Stimulated activated CD8-positive, alpha-beta memory T cell treated with anti-CD3 and anti-CD28 coated beads, Interleukin-2, amount 100 ng/mL, for 48 hours (primary cell): ENCODE measurements at places on chromosomes 3 and 15.
A peak's percentile ranks its signal among the peaks of the same experiment; 100 is the strongest.

DNA sequence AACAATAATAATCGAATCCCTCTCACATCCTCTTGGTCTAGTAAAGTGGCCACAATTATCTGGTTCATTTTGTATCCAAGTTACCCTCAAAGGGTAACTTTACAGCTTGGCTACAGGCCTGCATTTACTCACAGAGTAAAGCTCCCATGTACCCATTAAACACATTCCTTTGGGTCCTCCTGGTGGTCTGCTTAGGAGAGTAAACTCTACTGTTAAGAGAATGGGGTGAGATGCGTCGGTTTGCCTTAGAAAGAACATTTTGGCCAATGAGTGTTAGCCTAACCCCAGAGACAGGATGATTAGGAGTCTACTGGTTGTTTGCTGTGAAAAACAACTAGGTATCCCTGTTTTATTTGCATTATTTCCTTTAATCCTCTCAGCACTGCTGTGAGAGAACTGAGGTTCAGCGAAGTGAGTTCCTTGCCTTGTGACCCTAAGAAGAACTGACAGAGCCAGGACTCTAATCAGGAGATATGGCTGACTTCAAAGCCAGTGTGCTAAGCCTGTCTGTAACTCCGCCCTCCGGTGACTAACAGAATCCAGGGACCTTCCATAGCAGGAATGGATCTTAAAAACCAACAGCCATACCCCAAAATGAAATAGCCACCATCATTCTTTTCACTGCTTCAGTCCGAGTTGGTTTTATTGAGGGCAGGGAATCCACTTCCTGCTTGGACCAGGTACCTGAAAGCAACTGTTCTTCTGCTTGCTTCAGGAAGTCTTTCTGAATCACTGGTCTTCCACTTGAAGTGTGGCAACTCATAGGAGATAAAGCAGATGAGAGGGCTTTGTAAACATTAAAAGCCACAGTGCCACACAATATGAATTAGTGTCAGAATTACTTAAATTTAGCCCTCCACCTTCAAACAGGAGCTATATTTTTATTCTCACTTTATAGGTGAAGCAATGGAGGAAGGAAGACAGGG lies 317.3 kb upstream of the WNT5A start:
- no peak for DNase-seq

DNA sequence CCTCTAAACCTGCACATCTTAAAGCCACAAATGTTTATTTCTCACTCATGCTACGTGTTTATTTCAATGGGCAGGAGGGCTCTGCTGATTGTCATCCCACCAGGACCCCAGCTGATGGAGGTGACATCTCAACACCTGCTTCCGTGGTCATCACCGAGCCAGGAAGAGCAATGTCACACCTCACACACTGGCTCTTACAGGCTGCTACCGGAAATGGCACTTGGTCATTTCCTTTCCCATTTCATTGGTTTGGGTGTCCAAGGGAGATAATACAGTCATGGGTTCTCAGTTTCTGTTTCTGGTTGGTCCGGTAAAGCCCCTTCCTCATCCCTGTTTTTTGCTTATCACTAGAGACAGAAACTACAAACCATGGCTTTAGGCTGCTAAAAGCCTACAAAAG lies 41.9 kb downstream of the ABHD2 start:
- DNase-seq, result peak; percentile 2

- DNase-seq, result no peak
Observed at GRCh38 chr15:69537901-69538300, 85.3 kb downstream of the RPLP1 start.

DNA sequence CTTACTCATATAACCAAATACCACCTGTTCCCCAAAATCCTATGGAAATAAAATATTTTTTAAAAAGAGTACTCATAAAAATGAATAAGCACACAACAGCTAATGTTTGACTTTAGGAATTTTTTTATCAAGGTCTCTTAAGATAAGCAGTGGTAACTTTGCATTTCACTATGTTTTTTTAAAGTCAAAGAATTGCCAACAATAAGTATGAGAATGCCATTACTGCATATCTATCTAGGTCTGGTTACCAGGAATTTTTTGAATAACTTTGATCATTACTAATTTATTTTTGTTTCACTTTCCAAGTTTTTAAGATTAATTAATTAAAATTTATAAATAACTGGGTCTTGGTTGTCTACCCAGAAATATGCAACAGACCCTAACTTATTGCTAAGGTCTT lies 41.5 kb downstream of the PLSCR4 start:
- DNase-seq, result no peak

- DNase-seq, result no peak
Observed at GRCh38 chr3:157938154-157938779, 168.0 kb downstream of the SHOX2 start.

- DNase-seq, result peak; percentile 36
Observed at GRCh38 chr3:13069495-13069894, 3.7 kb downstream of the IQSEC1 start.

DNA sequence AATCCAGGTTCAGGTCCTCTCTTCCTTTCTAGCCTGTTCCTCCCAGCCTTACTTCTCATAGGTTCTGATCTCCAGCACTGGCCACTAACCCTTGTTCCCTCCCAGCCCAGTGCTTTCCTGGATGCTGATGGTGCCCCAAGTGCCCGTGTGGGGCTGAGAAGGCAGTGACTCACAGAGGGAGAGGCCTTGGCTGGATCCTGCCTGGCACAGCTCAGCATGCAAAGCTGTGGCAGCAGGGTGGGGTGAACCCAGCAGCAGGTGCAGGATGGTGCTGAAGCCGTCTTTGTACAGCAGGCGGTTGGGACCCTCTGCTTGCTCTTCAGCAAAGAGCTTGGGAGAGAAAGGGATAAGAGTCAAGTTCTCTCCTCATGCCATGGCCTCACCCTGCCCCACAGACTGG lies 7.6 kb downstream of the LPCAT4 start:
- DNase-seq, result no peak

GRCh38 chr3:184237211-184237610 lies 7.8 kb downstream of the VWA5B2 start:
- DNase-seq, result no peak

GRCh38 chr3:100600181-100601042 lies 9.0 kb upstream of the ADGRG7 start:
- no peak for DNase-seq

DNA sequence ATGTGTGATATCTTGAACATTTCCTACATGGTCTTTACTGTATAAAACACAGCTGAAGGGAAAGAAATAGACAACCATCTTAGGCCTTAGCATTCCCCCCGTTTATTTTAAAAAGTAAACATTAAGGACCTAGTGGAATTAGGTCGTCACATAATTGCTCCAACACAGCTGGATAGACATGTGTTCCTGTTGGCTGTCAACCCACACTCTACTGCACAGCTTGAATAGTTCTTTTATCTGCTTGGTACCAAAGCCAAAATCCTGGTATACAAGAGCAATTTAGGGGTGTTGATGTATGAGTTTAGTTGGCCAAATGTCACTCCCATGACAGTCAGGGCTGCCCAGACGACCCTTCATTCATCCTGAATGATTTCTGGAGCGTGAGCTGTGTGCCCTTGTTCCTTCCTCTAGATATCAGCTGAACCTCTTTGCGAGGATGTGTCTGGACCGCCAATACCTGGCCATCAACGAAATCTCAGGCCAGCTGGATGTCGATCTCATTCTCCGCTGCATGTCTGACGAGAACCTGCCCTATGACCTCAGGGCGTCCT lies 179.7 kb downstream of the ITPR1 start:
- no peak for DNase-seq

DNA sequence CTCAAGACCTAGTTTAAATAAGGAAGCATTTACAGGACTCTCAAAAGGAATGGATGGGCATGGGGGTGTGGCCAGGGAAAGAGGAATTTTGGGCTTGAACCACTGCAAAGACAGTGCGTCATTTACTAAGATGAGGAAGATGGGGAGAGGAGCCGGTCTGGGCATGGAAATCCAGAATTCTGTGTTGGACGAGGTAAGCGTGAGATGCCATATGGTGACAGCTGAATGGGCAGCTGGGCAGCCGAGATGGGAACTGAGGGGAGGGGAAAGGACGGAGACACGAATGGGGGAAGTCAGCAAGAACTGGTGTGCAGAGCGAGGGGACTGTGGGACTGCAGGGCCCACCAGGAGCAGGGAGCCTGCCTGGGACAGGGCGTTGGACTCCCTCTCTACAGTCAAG lies 24.2 kb downstream of the TMEM44 start:
- no peak for DNase-seq

DNA sequence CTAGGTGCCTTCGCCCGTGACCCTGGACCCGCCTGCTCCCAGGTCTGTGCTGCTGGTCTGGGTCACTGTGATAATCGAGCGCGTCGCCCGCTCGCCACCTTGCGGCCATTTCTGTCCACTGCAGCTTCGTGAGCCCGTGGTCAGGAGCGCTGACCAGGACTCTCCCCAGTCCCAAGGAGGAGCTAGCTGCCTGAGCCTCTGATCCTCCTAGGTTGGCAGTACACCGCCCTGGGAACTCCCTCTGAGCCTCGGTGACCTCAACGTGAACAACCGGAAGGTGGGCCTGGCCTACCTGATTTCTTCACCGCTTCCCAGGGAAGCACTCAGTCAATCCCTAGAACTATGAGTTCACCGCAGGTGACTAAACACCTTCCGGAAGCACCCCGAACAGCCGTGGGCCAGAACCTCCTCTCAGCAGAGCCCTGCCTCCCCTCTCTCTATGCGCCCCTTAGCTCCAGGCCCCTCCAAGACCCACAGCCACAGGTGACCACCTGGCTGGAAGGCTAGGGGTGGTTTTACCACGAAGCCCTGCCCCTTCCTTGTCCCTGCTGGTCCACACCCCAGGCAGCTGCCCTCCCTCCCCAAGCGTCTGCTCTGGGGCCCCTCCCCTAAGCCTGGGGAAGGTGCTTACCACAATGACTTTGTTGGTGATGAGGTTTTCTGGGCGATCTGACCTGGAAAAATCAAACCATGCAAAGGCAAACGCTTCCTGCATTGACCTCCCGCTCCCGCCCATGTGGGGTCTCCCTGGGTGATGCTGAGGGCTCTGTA lies 9.7 kb downstream of the PLA2G4D start:
- DNase-seq, result peak; percentile 14

GRCh38 chr3:58325525-58325992 lies 7.1 kb upstream of the PXK start:
- no peak for DNase-seq

- no peak for DNase-seq
Observed at GRCh38 chr3:188174317-188175044, 20.5 kb downstream of the LPP start.

DNA sequence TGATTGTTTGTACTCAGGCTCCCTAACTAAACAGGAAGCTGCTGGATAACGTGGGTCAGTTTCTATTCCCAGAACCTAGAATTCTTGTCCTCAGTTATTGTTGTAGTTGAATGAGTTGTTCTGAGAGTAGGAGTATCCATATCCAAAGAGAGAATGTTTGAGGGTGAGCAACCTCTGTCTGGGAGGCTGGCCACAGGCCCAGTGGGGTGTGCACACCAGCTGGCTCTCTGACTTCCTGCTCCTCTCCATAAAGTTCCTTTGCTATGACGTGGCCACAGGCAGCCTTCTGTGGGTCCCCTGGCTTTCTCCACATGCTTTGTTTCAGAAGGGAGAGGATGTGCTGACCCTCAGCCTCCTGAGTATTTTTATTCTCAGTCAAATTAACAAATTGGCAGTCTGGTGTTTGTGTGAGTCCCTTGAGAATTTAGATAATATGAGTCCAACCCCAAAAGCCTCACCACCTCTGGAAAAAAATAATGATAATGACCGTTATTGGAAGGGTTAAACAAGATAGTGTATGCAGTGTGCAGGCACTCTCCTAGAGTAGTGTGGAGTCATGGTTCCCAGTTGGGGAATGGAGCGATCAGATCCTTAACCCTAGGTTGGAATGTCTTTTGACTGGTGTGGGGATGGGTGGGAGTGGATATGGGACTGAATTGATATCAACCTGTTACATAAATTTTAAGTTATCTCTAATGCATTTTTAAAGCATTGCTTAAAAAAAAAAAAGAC lies 47.6 kb upstream of the MED12L start:
- DNase-seq, result no peak

- no peak for DNase-seq
Observed at GRCh38 chr3:161231861-161232260, 10.8 kb downstream of the NMD3 start.

DNA sequence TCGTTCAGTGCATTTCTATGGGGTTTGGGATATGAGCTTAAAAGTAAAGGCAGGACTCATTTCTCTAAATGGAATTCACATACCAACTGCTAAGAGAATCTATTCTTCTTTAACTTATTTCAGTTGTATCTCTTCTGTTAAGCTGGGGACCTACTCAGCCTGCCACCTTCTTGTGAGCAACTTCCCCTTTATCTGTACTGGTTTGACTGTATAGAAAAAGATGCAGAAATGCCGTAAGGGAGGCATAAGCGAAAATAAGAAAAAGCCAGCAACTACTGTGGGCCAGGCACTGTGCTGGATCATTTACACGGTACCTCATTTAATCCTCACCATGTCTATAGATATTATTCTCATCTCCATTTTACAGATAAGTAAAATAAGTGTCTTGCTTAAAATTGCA lies 38.4 kb downstream of the RBMS3 start:
- DNase-seq, result no peak

GRCh38 chr3:183028416-183028815 lies 48.1 kb upstream of the DCUN1D1 start:
- no peak for DNase-seq

GRCh38 chr3:138032567-138032966 lies 22.6 kb downstream of the CLDN18 start:
- no peak for DNase-seq

GRCh38 chr3:139529662-139530061 lies 9.9 kb downstream of the RBP1 start:
- no peak for DNase-seq

GRCh38 chr15:85579957-85580694 lies 199.7 kb downstream of the AKAP13 start:
- DNase-seq, result no peak

DNA sequence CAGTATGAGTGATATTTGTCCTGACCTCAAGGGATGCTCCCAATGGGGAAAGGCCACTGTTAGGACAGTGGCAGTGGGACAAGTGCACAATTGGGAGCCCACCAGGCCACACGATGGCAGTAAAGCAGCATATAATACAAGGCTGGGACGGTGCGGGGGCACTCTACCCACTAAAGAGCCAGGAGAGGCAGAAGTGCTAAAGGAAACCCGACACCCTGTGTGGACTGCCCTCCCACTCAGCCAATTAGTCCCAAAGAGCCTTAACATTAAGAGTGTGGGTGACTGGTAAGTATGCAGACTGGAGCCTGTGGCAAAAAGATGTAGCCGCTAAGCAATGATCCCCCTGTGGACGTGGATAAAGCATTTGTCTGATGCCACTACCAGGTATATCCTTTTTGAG lies 8.2 kb upstream of the ZNF589 start:
- peak; percentile 58 for DNase-seq

GRCh38 chr15:69531665-69532027 lies 79.0 kb downstream of the RPLP1 start:
- no peak for DNase-seq

GRCh38 chr3:121913305-121913990 lies 19.2 kb downstream of the SLC15A2 start:
- no peak for DNase-seq
